ENCODE measurements at places on chromosomes 7 and 10.

DNA sequence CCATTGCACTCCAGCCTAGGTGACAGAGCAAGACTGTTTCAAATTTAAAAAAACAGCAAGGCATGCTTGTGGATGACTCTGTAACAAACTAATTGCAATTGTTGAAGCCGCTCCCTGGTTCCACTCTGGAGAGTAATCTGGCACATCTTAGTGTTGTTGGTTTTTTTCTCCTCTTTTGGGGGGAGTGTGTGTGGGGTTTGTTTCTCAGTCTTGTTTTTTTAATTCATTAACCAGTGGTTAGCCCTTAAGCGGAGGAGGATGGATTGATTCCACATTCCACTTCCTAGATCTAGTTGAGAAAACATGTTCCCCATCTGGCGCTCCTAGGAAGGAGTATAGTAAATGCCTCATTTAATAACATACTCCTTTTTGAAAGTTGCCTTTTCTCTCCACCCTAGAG, 8.6 kb upstream of the ZNF713 start:
- DNase-seq: no peak

DNA sequence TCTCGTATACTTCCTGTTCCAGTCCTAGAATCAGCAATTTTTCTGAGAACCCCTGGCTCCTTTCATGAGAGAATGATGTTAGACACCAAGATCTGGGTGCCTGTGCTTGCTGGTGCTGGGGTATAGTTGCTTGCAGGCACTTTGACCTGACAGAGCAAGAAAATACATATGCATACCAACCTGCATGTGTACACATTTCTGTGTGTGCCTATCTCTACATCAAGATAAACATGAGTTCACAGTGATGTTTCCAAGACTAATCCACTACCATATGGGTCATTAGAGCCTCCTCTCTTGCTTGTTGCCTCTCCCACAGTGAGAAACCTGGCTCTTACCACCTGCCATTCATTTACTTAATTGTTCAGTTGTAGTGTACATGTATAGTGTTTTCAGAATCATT, 229.1 kb upstream of the IGFBP3 start:
- no peak for DNase-seq

DNA sequence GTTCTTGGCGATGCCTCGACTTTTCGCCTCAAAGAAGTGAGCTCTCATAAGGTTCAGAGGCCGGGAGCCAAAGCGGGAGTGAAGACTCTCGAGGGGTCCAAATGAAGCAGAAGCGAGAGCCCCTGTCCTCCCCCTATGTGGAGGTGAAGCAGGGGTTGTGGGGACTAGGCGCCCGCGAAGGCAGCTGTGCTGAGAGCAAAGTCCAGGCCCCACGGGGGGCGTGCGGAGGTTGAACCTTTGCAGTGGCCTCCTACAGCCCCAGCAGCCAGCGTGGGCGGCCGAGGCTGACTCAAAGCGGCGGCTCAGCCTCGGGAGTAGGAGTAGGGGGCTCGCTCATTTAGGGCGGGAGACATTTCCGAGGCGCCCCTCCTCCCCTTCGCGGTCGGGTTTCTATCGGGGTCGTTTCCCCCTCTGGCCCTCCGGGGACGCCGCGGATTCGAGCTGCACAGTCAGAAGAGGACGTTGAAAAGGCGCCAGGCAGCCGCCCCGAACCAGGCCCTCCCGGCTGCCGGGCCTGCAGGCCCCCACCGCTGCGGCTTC, 553 bp upstream of the ADD3 start:
- DNase-seq: no peak

DNA sequence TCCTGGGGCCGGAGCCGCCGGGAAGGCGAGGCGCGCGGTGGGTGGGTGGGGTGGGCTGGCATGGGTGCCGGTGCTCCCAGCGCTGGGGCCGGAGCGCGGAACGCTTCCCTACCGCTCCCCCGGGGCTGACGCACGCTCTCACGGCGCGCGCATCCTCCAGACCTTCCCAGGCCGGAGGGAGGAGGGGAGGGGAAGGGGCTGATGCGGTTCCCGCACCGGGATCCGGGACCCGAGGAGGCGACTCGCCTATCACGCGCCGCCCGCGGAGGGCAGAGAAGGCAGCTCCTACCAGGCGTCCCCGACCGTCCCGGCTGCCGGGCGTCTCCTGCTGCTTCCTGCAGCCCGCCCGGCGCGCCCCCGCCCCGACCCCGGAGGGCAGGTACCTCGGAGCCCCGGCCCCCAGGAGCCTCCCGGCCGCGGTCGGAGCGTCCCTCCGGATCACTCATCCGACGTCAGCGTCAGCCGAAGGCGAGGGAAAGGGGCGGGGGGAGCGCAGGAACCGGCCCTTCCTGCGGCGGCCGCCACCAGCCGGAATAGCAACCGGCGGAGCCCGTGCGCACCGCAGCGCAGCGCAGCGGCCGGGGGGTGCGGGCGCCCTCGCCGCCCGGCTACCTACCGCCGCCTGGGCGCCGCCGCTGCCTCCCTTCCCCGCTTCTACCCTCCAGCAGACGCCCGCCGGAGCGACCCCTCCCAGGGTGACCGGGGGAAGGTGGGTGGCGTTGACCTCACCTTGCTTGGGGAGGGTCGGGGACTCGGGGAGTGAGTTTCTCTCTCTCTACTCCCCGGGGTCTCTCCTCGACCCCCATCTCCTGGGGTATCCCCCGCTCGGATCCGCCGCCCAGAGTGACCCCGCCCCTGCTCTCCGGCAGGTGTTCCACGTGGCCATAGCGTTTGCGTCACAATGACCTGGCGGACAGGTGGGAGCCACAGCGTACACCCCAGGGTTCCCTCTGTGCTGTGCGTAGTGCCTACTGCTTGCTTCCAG, at the start of gene ICA1:
ICA1 (minus strand) TSS at position 457 of the 985 bp plus-strand sequence. CDS start 26,241 bp downstream, outside the sequence.
- DNase-seq: no peak

DNA sequence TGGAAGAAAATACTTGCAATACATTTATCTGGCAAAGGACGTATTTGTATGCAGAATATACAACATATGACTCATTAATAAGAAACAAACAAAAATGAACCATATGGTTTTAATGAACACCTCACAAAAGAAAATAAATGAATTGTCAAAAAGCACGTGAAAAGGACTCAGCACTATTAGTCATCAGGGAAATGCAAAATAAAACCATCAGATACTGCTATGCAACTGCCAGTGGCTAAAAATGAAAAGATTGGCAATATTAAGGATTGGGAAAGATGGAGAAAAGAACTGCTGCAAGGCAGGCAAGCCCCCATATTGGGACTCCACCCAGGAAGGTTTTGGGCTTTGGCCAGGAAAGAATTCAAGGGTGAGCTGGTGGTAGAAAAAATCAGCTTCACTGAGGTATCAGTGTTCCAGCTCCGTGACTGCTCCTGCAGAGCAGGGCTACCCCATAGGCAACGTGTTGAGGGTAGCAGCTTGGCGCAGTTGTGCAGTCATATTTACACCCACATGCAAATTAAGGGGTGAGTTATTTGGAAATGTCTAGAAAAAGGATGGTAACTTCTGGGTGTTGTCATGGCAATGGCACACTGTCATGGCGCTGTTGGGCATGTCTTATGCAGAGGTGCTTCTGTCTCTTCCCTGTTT, 72.7 kb downstream of the CUBN start:
- no peak for DNase-seq

- DNase-seq: no peak
Observed at GRCh38 chr7:22016507-22016906, 70.8 kb upstream of the CDCA7L start.

- DNase-seq: no peak
Observed at GRCh38 chr10:97778452-97779302, 6.9 kb upstream of the SFRP5 start.

Data from GF-D8 (cell line).